ENCODE measurements at places on chromosomes 6 and 20.

GRCh38 chr20:35510951-35511735 is 18.3 kb downstream of the C20orf173 start:
- DNase-seq = no peak

DNA sequence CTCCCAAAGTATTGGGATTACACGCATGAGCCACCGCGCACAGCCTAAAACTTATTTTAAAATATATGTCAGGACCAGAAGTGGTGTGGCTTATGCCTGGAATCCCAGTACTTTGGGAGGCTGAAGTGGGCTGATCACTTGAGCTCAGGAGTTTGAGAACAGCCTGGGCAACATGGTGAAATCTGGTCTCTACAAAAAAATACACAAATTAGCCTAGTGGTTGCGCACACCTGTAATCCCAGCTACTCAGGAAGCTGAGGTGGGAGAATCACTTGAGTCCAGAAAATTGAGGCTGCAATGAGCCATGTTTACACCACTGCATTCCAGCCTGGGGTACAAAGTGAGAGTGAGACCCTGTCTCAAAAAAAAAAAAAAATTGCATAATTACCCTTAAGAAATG is 13.7 kb downstream of the PXT1 start:
- DNase-seq = no peak

DNA sequence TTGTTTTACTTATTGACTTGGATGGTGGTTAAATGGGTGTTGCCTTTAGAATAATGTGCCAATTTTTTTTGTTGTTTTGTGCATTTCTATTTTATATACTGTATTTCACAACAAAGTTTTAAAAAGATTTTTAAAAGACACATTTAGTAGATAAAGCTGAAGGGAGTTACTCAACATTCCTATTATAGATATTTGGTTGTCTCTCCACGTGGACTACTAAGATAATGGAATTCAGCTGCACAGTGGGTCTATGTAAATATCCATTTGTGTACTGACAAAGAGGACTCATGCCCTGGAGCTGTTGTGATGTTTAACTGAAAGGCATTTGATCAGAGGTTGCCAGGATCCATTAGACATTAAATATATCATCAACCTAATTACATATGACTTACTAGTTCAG is 23.2 kb upstream of the FAM135A start:
- DNase-seq = no peak

DNA sequence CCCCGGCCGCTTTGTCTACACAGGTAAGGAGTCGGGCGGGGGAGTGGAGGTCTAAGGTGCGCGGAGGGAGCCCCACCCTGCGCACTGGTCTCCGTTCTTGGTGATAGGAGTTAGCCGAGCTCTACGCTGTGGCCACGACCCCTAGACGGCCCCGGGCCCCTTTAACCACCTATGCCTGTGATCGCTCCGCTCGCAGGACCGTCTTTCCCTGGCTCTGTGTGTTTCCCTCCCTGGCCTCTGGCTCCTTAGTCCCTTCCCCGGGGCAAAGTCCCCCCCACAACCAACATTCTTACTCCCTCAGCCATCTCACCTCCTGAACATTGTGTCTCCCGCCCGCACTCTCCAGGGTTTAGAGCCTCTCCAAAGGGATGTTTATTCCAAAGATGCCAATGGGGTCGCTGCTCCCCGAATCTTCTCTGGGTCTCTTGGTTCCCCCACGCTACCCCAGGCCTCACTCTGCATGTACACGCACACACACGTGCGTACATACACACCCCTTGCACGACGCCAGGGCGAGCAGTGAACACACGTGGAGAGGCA is 50.4 kb downstream of the CPXM1 start:
- DNase-seq = no peak

- no peak for DNase-seq
Observed at GRCh38 chr20:51287628-51288413, 254.7 kb downstream of the NFATC2 start.

GRCh38 chr6:34143196-34143883 is 2.5 kb downstream of the GRM4 start:
- no peak for DNase-seq

- no peak for DNase-seq
Observed at GRCh38 chr20:10312111-10312510, 93.5 kb downstream of the SNAP25 start.

GRCh38 chr20:16057651-16058050 is 515.6 kb downstream of the KIF16B start:
- DNase-seq = no peak

Measured in GM04503 (cell line).